ENCODE measurements at places on chromosomes 11 and 22.

- no peak for DNase-seq
Observed at GRCh38 chr11:125300791-125301218, 136.3 kb downstream of the PKNOX2 start.

- no peak for DNase-seq
Observed at GRCh38 chr11:90890347-90890746, 667.5 kb upstream of the CHORDC1 start.

DNA sequence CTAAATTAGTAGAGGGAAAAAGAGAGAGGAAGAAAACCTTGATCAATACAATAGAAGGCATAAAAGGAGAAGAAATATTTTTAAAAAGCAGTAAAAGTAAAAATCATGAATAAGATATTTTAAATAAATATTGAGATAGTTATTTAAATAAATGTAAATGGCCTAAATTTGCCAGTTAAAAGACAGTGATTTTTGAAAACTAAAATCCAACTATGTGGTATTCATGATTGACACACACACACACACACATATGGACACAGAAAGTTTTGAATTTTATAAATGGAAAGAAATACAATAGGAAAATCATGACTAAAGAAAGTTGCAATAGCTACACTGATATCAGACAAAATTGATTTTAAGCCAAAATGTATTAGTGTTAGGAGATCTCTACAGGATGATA is 313.1 kb downstream of the TBC1D22A start:
- DNase-seq = no peak

DNA sequence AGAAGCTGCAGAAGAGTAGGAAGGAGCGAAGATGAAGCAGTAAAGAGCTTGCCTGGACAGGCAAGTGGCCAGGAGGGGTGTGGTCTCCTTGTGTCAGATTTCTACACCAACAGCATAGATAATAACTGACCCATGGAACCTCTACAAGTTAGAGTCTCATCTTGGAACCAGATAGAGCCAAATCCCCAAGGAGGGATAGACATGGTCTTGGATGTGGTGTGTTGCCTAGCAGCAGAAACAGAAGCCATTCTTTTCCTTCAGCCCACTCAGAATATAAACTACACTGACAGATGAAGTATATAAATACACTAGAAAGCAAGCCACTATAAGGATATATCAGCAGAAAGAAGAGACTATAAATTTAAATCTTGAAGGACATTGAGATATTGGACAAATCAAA is 4.3 kb upstream of the CARD16 start:
- no peak for DNase-seq

DNA sequence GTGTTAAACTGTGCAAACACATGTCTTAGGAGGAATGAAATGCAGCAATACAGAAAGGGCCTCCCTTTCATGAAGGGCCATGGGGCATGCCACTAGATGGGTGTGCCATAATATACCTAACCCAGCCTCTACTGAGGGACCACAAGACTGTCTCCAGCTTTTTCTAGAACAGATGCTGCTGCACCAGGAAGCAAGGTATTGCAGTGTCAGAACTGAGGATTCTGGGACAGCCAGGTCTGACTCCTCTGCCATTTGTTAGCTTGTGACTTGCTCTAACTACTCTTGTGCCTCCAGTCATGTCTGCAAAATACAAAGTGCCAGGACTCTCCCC is 53.2 kb downstream of the HIRA start:
- peak; percentile 35 for DNase-seq

DNA sequence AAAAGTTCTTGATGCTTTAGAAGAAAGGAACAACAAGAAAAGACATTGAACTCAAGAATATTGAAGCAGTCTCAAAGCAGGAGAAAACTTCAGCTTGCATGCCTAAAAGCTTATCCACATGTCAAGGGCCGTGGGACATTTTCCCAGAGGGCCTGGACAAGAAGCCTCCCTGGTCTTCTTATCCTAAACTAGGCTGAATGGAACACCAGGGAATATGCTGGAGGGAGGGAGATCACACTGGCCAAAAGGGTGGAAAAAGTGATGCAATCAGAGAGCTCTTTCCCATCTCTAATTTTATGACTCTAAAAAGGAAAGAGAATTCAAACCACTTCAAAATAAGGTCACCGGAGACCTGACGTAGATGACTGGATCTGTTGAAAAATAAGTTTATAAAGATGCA is 107.2 kb downstream of the MPPED2 start:
- no peak for DNase-seq

DNA sequence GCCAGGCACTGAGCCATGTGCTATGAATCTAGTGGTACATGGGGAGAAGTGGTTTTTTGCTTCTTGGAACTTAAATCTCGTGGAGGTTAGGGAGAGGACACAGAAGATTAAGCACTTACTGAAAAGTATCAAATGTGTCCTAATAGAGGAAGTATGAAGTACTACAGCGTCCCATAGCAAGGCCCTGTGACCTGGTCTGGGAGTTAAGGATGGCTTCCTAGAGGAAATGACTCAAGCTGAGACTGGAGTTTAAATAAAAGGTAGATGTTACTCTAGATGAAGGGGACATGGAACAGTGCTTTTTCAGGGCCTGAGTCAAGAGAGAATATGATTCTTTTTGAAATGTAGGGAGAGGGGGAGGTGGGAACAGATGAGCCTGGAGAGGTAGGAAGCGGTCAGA is 202.9 kb downstream of the GRIK4 start:
- DNase-seq = no peak

- no peak for DNase-seq
Observed at GRCh38 chr22:44557064-44557748, 59.2 kb upstream of the RTL6 start.

DNA sequence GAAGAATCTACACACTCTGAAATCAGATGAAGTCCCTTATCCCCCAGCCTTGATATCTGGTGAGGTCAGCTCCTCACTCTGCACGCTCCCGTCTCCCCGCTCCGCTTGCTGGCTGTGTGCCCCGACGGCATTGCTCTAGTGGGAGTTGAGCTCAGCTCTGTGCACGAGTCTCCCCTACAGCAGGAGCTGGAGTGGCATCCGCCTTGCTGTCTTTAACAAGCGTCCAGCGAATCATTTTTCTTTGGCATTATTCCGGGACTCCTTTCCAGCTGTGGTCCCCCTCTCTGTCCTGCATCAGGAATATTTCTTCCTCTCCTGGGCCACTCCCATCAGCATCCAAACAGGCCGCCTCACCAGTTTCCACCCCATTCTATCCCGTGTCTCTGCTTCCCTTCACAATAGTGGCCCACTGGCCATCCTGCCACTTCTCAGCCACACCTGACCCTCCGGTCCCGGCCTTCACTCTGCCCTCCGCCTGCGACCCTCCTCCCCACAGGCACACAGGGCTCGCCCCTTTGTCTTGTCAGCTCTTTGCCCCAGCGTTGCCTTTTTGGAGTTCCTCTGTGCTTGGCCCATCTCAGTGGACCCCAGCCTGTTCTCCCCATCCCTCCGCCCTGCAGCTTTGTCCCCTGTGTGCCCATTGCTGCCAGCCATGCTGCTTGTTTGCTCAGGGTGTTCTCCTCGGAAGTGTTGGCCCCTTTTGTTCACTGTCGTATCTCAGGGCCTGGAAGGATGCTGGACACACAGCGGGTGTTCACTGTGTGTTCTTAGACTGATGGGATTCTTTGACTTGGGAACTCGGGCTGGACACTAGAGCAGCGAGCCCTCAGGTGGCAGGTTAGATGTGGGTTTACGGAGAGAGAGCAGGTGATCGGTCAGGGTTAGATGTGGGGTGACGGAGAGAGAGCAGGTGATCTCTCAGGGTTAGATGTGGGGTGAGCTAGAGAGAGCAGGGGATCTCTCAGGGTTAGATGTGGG is 441.8 kb downstream of the TBC1D22A start:
- peak; percentile 45 for DNase-seq

DNA sequence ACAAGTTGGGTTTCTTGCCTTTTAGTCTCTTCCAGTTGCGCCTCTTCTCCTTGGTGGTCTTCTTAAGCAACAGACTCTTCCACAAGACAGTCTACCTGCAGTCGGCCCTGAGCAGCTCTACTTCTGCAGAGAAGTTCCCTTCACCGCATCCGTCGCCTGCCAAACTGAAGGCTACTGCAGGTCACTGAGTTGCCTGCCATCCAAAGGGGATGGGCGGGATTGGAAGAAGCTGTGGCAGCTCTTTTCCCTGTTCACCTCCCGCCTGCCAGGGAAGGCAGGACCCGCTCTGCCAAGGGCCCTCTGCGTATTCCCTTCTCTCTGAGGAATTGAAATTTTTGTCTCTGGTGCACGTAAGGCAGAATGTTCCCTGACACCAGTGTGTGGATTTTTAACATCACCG is 9.2 kb upstream of the STT3A start:
- no peak for DNase-seq

DNA sequence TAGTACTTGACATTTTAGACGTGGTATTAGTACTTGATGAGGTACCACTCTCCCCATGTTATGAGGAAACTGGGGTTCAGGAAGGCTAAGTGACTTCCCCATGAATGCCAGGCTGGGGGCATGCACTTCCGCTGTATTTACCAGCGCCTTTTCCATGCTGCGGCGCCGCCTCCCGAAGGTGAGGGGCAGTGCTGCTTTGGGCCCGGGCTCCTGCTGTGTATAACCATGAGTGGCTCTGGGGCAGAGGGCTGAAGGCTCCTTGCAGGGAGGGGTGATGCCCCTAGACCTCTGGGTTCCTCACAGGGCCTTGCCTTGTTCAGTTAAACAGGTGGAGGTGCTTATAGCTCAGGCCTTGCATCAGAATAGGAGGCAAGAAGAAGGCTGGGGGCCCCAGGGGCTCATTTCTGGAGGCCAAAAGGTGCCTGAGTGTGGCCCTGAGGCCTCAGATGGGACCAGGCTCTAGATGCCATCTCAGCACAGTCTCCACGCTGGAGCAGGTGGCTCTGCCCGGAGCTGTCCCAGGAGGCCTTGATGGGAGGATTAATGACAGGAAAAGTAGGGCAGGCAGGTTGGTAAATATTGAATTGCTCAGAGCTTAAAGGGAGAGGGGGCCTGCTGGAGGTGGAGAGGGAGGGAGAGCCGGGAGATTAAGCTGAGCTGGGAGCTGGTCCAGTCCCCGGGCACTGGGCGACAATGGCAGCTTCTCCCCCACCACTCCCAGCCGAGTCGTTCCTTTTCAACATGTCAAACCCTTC is 129.6 kb downstream of the CEP164 start:
- DNase-seq = no peak

DNA sequence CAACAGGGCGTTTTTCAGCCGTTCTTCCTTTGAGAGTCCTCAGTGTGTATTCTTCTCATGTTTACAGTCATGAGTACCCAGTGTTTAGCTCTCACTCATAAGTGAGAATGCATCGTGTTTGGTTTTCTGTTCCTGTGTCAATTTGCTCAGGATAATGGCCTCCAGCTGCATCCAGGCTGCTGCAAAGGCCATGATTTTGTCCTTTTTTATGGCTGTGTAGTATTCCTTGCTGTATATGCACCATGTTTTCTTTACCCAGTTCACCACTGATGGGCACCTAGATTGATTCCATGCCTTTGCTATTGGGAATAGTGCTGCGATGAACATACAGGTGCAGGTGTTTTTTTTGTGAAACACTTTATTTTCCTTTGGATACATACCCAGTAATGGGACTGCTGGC is 23.5 kb downstream of the B3GAT1 start:
- no peak for DNase-seq

GRCh38 chr11:73812234-73812633 is 24.6 kb downstream of the MRPL48 start:
- no peak for DNase-seq

DNA sequence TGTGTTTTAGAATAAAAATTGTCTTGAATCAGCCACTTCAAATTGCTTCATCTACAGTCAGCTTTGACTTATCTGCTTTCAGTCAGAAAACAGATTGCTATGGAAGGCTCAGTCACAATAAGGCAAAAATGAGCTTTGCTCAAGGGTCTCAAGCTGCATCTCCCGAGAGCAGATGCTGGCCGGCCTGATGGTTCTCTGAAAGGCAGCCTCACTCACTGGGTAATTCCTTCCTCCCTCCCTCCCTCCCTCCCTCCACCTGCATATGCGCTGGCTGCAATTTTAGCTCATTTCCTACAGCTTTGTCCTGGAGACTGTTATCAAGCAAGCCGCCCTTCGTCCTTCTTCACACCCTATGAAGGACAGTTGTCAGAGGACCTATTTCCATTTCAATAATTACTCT is 1.6 kb upstream of the IZUMO1R start:
- no peak for DNase-seq

GRCh38 chr11:124867700-124868099 is 2.5 kb downstream of the ROBO3 start:
- DNase-seq = no peak

GRCh38 chr22:49977578-49977977 is 17.0 kb downstream of the PIM3 start:
- peak; percentile 54 for DNase-seq

GRCh38 chr11:82996966-82997606 is 74.6 kb downstream of the RAB30 start:
- DNase-seq = no peak

- DNase-seq = no peak
Observed at GRCh38 chr11:111359223-111360149, 19.6 kb downstream of the POU2AF1 start.

DNA sequence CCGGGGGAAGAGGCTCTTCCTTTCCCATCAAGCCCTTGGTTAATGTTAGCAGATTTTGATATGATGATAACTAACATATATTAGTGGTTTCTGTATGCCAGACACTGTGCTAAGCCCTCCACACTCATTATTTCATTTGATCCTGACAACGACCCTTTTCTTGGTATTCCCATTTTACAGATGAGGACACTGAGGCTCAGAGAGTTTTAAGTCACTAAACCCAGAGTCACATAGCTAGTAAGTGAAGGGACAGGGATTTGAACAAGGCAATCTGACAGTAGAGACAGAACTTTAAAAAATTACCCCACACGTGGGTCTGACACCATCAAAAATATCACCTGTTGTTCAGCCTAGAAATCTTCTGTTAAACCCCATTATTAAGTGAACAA is 22.4 kb downstream of the POU2AF1 start:
- no peak for DNase-seq

DNA sequence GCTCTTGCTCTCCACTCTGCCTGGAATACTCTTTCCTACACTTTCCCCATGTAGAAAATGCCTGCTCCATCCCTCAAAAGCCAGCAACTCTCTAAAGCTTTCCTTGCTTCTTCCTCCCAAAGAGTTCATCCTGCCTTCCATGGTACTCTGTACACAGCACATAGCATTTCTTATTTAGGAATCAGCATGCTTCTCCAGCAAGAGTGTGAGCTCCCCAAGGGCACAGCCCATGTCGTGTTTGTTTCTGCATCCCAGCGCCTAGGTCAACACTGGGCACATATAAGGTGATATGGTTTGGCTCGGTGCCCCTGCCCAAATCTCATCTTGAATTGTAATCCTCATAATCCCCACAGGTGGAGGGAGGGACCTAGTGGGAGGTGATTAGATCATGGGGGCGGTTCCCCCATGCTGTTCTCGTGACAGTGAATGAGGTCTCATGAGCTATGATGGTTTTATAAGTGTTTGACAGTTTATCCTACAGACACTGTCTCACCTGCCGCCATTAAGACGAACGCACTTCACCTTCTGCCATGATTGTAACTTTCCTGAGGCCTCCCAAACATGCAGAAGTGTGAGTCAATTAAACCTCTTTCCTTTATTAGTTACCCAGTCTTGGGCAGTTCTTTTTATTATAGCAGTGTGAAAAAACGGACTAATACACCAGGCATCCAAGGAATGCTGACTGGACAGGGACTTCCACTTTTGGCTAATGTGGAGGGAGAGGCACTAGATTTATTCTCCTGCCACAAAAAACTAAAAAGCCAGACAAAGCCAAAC is 8.2 kb downstream of the VPS37C start:
- no peak for DNase-seq
